ENCODE measurements at places on chromosomes 7 and 10. TPM values are rescaled to one million over a fixed set of nuclear protein-coding genes. Genes with fewer than 3 reads are reported as not detected.

DNA sequence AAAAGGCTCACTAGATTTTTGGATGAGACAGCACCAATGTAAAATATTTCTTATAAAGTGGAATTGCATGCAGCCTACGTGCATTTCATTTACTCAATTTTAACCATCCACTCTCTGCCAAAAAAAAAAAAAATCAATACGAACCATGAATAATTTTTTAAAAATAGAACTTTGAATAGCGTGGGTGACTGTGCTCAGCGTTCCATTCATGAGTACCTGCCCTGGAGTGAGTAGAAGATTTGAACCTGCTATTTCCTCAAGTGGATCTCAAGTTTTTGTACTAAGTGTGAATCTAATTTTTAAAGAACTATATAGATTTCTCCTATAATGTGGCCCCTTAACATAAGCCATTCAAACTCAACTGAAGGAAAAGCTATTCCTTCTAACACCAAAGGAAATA is 105.3 kb downstream of the ARHGAP12 start:
- H3K27me3 ChIP-seq, result no peaks in the 10 kb centered on the region
- no peak overlapping the region for H3K4me3 ChIP-seq
- DNase-seq, result no peak

ZNF804B gene
- 0.07 TPM for total RNA-seq

GRCh38 chr10:67666416-67667034 is 29.5 kb downstream of the CTNNA3 start:
- no peaks in the 10 kb centered on the region for H3K4me1 ChIP-seq
- no peak overlapping the region for H3K4me3 ChIP-seq
- H3K27ac ChIP-seq, result no peak overlapping the region
- DNase-seq, result no peak

- H3K27ac ChIP-seq, result no peak overlapping the region
- no peaks in the 10 kb centered on the region for H3K4me1 ChIP-seq
- H3K27me3 ChIP-seq, result no peaks in the 10 kb centered on the region
- no peak for DNase-seq
- H3K4me3 ChIP-seq, result no peak overlapping the region
Observed at GRCh38 chr10:70078329-70078728, 25.7 kb downstream of the MACROH2A2 start.

MBL2 gene
- not detected for total RNA-seq

FEZF1 gene
- total RNA-seq, result not detected

- no peak for DNase-seq
- no peaks in the 10 kb centered on the region for H3K4me1 ChIP-seq
- H3K27ac ChIP-seq, result no peak overlapping the region
- no peaks in the 10 kb centered on the region for H3K36me3 ChIP-seq
- no peaks in the 10 kb centered on the region for H3K27me3 ChIP-seq
- no peak overlapping the region for H3K4me3 ChIP-seq
Observed at GRCh38 chr10:20380401-20380800, 516.7 kb downstream of the NEBL start.

TACC2 gene
- total RNA-seq, result 16.5 TPM

DNA sequence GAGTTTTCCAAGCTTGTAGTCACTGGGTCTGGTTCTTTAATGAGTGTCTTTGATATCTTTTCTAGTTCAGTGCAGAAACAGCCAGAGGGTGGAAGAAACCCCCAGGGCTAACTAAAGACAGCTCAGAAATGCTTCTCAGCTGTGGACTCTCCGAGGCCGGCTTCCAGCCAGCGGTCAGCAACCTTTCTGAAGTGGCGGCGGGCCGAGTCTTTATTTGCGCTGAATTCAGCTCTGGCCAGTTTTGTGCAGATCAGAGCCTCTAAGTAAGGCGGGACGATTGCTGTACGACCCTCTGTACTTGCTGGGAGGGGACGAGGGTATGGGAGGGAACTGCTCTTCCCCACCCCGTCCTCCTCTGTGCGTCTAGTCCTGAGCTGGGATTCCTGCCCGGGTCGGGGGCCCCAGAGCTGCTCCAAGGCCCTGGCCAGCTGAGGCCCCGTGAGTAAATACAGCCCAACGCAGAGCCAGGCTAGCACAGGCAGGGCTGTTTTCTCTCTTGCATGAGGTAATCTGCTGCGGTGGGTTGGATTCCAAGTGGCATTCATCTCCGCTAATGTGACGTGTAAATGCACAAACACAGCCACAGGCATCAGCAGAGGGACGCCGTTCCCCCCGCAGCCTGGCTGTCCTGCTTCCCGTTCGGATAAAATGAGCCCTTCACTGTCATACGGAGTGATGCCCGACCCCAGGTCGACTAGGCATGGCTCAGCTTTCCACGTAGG is 159.8 kb downstream of the PIP4K2A start:
- H3K4me1 ChIP-seq, result peaks cover 4% of the 10 kb centered on the region
- peak; percentile 82 for DNase-seq
- H3K36me3 ChIP-seq, result no peaks in the 10 kb centered on the region
- H3K27ac ChIP-seq, result peak overlapping the region; percentile 83
- peak overlapping the region; percentile 12 for H3K4me3 ChIP-seq
- no peaks in the 10 kb centered on the region for H3K27me3 ChIP-seq

ANKRD61 gene
- total RNA-seq, result not detected

GRCh38 chr7:150973571-150974451 is 4.3 kb downstream of the KCNH2 start:
- no peaks in the 10 kb centered on the region for H3K27me3 ChIP-seq

GRCh38 chr7:16998481-16999051 is 116.8 kb upstream of the AGR3 start:
- H3K4me3 ChIP-seq, result no peak overlapping the region
- no peak overlapping the region for H3K27ac ChIP-seq
- H3K27me3 ChIP-seq, result no peaks in the 10 kb centered on the region

EEPD1 gene
- total RNA-seq, result 1.8 TPM

GRCh38 chr7:21028599-21028998 is 241.9 kb upstream of the SP8 start:
- H3K4me1 ChIP-seq, result no peaks in the 10 kb centered on the region
- no peaks in the 10 kb centered on the region for H3K36me3 ChIP-seq
- no peak for DNase-seq
- no peak overlapping the region for H3K4me3 ChIP-seq

- no peak for DNase-seq
- H3K27ac ChIP-seq, result no peak overlapping the region
- no peaks in the 10 kb centered on the region for H3K36me3 ChIP-seq
- H3K4me1 ChIP-seq, result no peaks in the 10 kb centered on the region
- no peak overlapping the region for H3K4me3 ChIP-seq
- H3K27me3 ChIP-seq, result no peaks in the 10 kb centered on the region
Observed at GRCh38 chr7:137366995-137367394, 23.5 kb upstream of the PTN start.

PON3 gene
- total RNA-seq, result not detected

MSMB gene
- total RNA-seq, result not detected

GRCh38 chr7:118372530-118372929 is 148.0 kb downstream of the ANKRD7 start:
- no peak overlapping the region for H3K4me3 ChIP-seq
- no peaks in the 10 kb centered on the region for H3K27me3 ChIP-seq
- no peak for DNase-seq
- H3K4me1 ChIP-seq, result no peaks in the 10 kb centered on the region
- H3K36me3 ChIP-seq, result no peaks in the 10 kb centered on the region

- H3K27me3 ChIP-seq, result no peaks in the 10 kb centered on the region
- no peak for DNase-seq
- H3K4me3 ChIP-seq, result no peak overlapping the region
- H3K4me1 ChIP-seq, result no peaks in the 10 kb centered on the region
Observed at GRCh38 chr10:71368643-71369042, 28.1 kb upstream of the CDH23 start.

- H3K4me3 ChIP-seq, result no peak overlapping the region
- no peaks in the 10 kb centered on the region for H3K4me1 ChIP-seq
- H3K27me3 ChIP-seq, result no peaks in the 10 kb centered on the region
- no peaks in the 10 kb centered on the region for H3K36me3 ChIP-seq
Observed at GRCh38 chr7:24705461-24705954, 51.8 kb downstream of the GSDME start.

- H3K4me1 ChIP-seq, result no peaks in the 10 kb centered on the region
- DNase-seq, result no peak
- no peaks in the 10 kb centered on the region for H3K36me3 ChIP-seq
- no peaks in the 10 kb centered on the region for H3K27me3 ChIP-seq
- H3K27ac ChIP-seq, result no peak overlapping the region
- no peak overlapping the region for H3K4me3 ChIP-seq
Observed at GRCh38 chr7:105277341-105277740, 111.4 kb downstream of the SRPK2 start.

Measured in uterus (tissue), 4 donors.